ENCODE measurements at places on chromosomes 3 and 15. TPM values are rescaled to one million over a fixed set of nuclear protein-coding genes. Genes with fewer than 3 reads are reported as not detected.

Gene ARPIN
- 11.2 TPM for polyA plus RNA-seq

Gene INSYN1
- polyA plus RNA-seq = 3.5 TPM

Gene LRRC31
- not detected for polyA plus RNA-seq

Gene CMTM6
- 47.4 TPM for polyA plus RNA-seq

Gene SPSB4
- polyA plus RNA-seq = not detected

Gene LRRIQ4
- not detected for polyA plus RNA-seq

Gene NR1I2
- not detected for polyA plus RNA-seq

Gene GOLGA8G
- polyA plus RNA-seq = not detected

Gene SLC6A11
- not detected for polyA plus RNA-seq

Gene HPS3
- polyA plus RNA-seq = 20.0 TPM

Gene SCAANT1
- not detected for polyA plus RNA-seq

Gene RYR3
- not detected for polyA plus RNA-seq

Gene ISL2
- polyA plus RNA-seq = 7.7 TPM

Gene RBM15B
- 8.4 TPM for polyA plus RNA-seq

Gene DGKG
- polyA plus RNA-seq = not detected

Gene PLA2G4D
- polyA plus RNA-seq = not detected

Gene MRPL47
- 23.2 TPM for polyA plus RNA-seq

Gene DOCK3
- 0.11 TPM for polyA plus RNA-seq

Gene NOX5
- 0.86 TPM for polyA plus RNA-seq

Gene WWTR1
- polyA plus RNA-seq = 94.5 TPM

Gene NTRK3
- 0.10 TPM for polyA plus RNA-seq

Gene AADACL2
- polyA plus RNA-seq = not detected

Gene TRPM1
- polyA plus RNA-seq = 0.44 TPM

Gene KATNBL1
- polyA plus RNA-seq = 28.9 TPM

Gene CYP1A2
- not detected for polyA plus RNA-seq

Gene SYNPR
- not detected for polyA plus RNA-seq

Gene CFAP44
- polyA plus RNA-seq = 2.8 TPM

Gene ZIC1
- polyA plus RNA-seq = 19.5 TPM

Gene GPR160
- 0.29 TPM for polyA plus RNA-seq

Gene ATOSA
- 21.1 TPM for polyA plus RNA-seq

Gene KLF15
- polyA plus RNA-seq = 0.44 TPM

Gene OXTR
- polyA plus RNA-seq = 195 TPM

Gene CTXND1
- not detected for polyA plus RNA-seq

Gene DNAH1
- polyA plus RNA-seq = 2.7 TPM

Gene QRICH1
- 51.8 TPM for polyA plus RNA-seq

Gene LNP1
- polyA plus RNA-seq = 2.1 TPM

Gene MORC1
- polyA plus RNA-seq = not detected

Gene CHRM5
- 0.09 TPM for polyA plus RNA-seq
